ENCODE measurements at places on chromosomes 3 and 15.
A peak's percentile ranks its signal among the peaks of the same experiment; 100 is the strongest.

GRCh38 chr3:182133752-182134151 is 422.0 kb downstream of the SOX2 start:
- DNase-seq: no peak

- DNase-seq: no peak
These were observed 35.4 kb upstream of the RBMS3 start for GRCh38 chr3:29245441-29245840.

GRCh38 chr15:58505581-58505980 is 73.8 kb downstream of the LIPC start:
- no peak for DNase-seq

- no peak for DNase-seq
These were observed 210.3 kb downstream of the ULK4 start for GRCh38 chr3:41751597-41751996.

- DNase-seq: no peak
These were observed 39.1 kb downstream of the SCAPER start for GRCh38 chr15:76866008-76866407.

- DNase-seq: no peak
These were observed 287.6 kb downstream of the SOX2 start for GRCh38 chr3:181999314-181999713.

DNA sequence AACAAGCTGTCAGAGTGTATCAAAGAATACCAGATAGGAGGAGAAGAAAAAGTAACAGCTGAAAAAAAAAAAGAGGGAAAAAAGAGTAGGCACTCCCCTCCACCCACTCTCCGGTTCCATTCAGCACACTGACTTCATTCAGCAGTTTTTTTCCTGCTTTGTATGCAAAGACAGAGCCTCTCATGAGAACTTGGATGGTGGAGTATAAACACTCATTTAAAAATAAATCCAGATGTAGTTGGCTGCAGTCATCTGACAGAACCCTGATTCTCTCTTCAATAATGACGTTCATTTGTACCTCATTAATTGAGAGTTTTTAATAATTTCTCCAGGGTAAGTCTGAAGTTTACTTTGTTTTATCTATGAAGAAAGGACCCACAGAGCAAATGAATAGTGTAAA is 81.0 kb downstream of the TMEM108 start:
- DNase-seq: no peak

DNA sequence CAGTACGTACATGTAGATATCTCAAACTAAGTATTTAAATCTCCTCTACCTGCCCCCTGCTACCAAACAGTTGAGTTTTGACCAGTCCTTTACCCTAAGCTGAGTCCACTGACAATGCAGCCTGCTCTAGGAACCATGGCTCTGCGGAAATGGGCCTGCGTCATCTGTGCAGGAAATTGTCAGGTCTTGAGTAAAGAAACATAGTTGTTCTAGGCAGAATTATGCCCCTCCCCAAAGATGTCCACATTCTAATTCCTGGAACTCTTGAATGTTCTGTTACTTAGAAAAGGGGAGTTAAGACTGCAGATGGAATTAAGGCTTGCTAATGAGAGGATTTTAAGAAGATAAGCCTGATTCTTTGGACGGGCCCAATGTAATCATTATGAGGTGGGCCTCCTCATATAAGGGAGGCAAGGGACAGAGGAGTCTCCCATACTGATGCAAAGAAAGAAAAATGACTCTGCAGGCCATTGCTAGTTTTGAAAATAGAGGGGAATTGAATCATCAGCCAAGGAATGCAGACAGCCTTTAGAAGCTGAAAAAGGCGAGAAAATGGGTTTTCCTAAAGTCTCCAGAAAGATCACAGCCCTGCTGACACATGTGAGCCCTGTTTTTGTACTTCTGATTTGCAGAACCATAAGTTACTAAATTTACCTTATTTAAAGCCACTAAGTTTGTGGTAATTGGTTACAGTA is 5.5 kb upstream of the VGLL3 start:
- DNase-seq: no peak

DNA sequence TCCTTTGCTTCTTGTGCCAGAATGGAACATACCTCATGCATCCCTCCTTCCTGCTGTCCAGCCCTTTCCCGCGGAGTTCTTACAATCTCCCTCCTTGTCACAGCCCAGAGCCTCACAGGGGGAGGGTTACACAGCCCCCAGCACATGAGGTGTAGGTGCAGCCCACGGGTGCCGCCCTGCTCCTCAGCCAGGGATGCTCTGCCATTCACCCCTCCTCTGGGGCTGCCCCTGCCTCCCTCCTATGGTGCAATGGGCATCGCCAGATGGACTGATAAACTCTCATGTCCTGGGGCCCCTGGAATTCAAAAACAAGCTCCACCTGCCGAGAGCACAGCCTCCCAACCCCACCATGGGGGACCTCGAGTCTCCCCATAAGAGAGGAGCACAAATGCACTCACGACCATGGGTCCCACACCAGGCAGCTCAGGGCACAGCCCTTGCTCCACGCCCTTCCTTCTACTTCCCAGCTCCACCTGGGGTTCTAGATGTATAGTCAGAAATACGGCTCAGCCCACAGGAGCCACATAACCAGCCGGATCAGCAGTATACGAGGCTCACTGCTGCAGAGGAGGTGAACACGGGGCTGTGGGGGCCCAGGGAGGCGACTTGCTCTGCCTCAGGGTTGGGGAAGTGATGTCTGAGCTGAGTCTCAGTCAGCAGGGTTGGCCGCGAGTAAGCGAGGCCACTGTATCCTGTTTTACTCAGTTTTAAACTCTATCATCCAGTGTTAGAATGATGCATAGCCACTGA is 269.7 kb upstream of the LYSMD4 start:
- no peak for DNase-seq

DNA sequence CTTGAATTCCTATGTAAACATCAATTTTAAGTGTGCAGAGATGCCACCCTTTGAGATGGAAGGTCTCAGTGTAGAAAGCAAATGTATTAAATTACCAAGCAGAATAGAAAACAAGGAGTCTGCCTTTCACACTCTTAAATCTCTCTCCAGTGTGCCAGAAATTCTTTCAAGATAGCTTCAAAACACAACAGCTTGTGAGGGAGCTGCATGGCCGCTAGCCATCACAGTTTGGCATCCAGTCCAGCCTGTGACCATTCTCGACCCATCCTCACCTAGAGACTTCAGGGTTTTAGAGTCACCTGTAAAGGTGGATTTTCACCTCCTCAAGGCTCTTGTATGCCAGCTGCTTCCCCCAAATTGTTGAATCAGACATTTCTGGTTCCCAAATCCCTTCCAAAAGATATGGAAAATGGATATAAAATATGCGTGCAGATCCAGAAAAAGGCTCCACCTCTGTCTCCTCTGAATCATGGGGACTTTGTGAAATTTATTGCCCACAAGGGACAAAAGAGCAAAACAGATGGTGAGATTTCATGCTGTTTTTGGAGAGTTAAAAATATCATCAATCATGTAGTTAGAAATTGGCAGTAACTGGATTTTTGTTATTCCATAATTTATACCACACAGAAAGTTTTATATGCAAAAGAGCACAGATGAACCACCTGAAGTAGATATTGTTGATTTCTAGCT is 114.2 kb upstream of the THRB start:
- DNase-seq: no peak

- no peak for DNase-seq
These were observed 5.8 kb upstream of the SLC6A20 start for GRCh38 chr3:45802146-45802545.

DNA sequence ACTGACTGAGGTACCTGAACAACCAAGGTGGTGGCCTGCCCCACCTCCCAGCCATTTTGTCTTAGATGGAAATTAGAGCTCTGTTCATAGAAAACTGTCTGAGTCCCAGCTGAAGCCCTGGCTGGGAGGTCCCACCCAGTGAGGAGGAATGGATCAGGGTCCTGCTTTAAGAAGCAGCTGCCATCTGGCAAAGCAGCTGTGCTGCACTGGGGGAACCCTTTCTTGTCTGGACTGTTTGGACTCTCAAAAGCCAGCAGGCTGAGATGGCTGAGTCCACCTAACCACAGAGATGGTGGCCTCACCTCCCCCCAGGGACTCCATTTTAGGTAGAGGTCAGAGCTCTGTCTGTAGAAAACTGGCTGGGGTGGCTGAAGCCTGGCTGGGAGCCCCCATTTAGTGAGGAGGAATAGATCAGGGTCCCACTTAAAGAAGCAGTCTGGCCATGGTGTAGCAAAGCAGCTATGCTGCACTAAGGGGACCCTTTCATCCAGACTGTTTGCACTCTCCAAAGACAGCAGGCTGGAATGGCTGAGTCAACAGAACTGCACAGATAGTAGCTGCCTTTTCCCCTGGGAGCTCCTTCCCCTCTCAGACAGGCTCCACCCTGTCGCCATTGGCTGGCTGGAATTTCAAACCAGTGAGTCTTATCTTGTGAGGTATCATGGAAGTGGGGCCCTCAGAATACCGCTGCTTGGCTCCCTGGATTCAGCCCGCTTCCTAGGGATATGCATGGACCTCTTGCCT is 116.9 kb downstream of the EPHA6 start:
- no peak for DNase-seq

DNA sequence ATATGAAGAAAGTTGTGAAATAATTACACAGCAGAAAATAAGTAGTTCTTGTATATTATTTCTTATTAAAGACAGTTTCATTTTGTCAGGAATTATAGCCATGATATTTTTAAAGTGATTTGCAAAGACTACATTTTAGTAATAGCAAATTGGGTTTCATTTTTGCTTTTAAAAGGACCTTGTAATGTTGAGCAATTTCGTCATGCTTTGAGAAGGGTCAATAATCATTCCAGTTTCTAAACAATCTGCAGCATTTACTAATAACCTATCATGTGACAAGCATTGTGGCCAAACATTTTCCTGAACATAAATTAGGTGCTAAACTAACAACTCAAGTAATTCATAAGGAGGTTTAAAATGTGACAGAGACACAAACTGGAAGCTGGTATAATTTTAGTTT is 214.4 kb upstream of the CBLB start:
- DNase-seq: no peak

GRCh38 chr3:43838877-43839276 is 148.1 kb downstream of the ABHD5 start:
- DNase-seq: no peak

DNA sequence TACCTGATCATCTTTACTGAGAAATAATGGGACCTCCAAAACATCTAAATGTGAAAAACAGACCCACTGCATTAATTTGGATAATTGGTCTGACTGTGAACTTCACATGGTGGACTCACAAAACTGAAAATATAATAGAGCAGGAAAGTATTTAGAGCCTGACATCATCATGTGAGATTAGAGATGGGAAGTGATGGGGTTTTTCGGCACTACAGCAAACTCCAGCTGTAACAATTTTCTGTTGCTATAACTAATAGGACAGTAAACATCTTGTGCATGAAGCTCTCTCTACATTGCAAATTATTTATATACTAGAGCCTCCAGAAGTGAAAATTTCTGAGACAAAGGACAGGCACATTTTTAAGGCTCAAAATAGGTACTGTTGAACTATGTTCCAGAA is 32.2 kb downstream of the VEPH1 start:
- DNase-seq: no peak

DNA sequence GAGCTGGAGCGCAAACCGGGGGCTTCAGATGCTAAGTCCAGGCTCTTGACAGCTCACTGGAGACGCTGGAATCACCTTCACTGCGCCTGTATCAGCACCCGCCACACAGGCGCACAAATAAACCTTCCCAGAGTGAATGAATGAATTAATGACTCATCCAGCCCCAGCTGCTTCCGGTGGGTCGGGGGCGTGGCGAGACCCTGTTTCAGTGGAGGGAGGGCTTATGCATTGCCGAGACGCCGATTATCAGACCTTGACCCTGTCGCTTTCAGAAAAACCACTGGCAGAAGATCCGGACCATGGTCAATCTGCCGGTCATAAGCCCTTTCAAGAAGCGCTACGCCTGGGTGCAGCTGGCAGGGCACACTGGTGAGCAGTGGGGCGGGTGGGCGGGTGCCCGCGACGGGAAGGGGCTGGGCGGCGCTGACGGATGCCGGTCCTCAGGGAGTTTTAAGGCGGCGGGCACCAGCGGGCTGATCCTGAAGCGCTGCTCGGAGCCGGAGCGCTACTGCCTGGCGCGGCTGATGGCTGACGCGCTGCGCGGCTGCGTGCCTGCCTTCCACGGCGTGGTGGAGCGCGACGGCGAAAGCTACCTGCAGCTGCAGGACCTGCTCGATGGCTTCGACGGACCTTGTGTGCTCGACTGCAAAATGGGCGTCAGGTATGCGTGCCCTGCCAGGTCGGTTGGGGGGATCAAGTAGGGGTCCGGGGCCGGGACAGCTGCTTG is 7.7 kb downstream of the ITPKA start:
- peak; percentile 39 for DNase-seq

DNA sequence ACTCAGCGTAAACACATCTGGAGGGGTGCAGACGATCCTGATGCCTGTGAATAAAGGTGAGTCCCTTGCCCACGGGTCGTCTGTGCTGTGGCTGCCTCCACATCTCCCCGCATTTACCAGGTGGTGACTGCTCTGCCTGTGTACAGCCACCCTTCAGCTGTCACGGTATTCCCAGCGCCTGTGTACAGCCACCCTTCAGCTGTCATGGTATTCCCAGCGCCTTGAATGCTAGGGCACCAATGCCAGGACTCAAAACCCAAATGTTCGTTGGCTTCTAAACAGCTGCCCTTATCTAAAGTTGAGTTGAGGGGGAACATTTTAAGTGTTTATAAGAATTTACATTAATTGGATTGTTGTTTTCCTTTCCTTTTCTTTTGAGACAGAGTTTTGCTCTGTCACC is 27.4 kb downstream of the MAP6D1 start:
- DNase-seq: no peak
